ENCODE measurements at places on chromosomes 6 and 20.

DNA sequence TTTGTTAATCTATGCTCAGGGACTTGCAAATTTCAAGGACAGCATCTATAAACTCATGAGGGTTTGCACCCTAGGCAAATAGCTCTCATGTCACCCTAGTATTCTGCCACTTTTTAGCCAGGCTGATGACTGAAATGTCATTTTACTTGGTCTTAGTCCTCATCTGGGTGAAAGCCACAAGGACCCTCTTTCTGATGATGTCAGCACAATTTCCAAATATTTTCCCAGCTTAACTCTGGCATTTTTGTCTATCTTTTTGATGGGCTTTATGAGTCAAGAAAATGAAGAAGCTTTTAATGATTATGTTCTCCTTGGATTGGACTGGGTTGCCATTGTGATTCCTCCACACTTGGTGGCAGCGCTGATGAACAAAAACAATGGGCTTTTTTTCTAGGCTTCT is 420.1 kb upstream of the BTBD3 start:
- DNase-seq, result no peak

- no peak for DNase-seq
Observed at GRCh38 chr6:113960795-113961194, 10.2 kb downstream of the HDAC2 start.

DNA sequence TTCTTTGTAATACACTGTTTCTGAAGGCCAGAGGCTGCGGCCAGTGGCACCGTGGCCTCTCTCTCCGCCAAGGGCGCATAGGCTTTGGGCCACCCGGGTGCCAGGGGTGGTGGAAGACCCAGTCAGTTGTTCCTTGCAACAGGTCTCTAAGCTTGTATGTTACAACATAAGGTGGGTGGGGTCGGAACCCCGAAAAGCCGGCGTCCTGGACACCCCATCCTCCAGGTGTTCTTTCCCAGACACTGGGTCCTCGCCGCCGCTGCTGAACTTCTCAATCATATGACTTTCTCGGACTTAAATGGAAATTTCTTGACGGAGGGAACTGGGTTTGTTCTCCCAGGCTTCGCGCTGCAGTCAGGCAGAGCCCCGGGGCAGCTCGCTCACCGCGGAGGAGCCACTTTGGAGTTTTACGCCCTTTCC is 983 bp upstream of the KCNQ5 start:
- DNase-seq, result no peak

DNA sequence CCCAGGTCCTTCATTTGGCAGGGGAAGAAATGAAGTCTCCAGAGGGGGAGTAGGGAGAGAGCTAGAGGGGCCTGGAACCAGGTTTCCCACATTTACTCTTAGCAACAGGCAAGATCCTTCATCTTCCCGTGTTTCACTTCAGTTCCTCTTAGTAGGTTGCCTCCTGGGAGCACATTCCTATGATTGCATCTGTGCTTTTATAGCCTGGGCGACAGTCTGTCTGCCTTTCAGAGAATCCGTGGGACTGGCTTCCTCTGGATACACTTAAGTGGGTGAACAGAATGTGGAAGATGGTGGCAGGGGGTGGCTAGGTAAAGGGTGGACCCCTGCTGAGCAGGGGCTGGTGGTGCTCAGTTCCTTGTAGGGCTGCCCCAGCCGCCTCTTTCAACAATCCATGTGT is 33.4 kb downstream of the STK35 start:
- DNase-seq, result peak; percentile 1

DNA sequence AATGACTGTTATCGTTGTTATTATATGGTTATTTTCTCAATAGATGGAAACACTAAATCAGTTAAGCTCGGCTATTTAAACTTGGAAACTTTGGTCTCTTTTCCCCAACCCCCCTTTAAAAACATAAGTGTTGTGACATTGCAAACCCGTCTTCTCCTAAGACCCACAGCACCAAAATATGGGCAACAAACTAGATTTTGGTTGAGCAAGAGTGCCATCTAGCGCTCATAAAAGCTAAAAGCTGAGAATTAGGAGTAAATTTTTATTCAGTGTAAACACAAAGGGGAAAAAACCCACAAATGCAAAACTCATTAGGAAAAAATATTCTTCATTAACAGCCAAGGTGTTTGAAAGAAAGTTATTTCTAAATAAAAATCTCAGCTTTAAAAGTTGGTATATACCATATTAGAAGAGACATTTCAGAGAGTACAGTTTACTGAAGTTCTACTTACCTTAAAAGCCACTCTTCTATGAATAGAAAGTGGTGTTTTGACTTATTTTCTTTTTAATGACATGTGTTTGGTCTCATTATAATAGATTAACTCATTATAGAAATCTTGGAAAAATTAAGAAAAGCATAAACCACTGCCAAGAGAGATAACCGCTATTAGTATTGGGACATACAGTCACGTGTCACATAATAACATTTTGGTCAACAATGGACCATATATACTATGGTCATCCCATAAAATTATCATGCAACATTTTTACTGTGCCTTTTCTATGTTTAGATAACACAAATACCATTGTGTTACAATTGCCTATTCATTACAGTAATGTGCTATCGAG is 21.1 kb downstream of the SESN1 start:
- peak; percentile 73 for DNase-seq

DNA sequence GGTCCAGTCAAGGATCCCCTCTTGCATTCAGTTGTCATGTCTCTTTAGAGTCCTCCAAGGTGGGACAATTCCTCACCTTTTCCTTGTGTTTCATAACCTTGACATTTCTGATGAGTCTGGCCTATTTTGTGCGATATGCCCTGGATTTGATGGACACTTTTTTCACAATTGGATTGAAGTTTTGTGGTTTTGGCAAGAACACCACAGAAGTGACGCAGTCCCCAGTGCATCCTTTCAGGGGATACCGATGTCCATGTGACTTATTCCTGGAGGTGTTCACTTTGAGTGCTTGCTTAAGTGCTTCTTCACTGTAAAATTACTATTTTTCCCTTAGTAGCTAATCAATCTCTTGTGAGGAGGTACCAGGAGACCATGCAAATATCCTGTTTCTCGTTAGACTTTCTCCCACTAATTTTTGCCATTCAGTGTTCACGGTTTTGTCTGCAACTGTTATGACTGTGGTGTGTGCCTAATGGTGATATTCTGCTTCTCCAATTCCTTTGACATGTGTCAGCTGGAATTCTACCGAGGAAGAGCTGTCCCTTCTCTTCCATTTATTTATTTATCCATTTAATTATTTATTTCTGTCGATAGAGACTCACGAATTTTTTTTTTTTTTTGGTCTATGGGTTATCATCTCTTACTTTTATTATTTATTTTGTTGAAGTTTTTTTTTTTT is 30.8 kb downstream of the BPIFB4 start:
- no peak for DNase-seq

- no peak for DNase-seq
Observed at GRCh38 chr20:60953321-60953720, 298.7 kb upstream of the CDH4 start.

GRCh38 chr6:135913785-135914184 is 62.3 kb downstream of the PDE7B start:
- DNase-seq, result no peak

DNA sequence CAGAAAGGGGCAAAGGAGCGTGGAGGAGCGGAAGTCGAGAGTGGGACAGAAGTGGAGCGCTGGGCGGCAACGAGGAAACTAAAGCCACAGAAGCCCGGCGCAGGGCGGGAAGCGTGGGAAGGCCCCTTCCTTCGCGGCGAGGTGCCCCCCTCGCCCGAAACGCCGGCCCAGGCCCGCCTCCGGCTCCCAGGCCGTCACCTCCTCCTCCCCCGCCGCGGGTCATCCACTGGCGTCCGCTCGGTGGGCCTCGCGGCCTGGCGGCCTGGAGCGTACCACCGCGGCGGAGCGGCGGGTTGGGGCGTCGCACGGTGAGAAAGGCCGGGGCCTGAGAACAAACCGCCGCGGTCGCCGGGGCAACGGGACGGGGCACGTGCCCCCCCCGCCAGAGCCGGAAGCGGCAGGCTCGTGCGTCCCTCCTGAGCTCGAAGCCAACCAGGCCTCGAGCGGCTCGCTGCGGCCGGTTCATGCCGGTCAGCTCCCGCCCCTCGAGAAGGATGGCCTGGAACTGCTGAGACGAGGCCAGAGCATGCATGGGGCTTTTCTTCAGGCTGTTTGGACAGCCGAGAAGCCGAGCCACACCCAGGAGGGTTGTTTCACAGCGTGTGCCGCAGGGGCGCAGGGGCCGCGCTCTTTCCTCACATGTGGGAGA is at the start of gene TCP11:
Gene TCP11, minus strand, starts transcription at position 333 of the 649 bp plus-strand sequence. CDS start 469 bp downstream, outside the sequence.
- peak; percentile 59 for DNase-seq

GRCh38 chr6:255041-255750 is 37.1 kb upstream of the DUSP22 start:
- no peak for DNase-seq

GRCh38 chr6:167407239-167408064 is 82.6 kb downstream of the TTLL2 start:
- no peak for DNase-seq

DNA sequence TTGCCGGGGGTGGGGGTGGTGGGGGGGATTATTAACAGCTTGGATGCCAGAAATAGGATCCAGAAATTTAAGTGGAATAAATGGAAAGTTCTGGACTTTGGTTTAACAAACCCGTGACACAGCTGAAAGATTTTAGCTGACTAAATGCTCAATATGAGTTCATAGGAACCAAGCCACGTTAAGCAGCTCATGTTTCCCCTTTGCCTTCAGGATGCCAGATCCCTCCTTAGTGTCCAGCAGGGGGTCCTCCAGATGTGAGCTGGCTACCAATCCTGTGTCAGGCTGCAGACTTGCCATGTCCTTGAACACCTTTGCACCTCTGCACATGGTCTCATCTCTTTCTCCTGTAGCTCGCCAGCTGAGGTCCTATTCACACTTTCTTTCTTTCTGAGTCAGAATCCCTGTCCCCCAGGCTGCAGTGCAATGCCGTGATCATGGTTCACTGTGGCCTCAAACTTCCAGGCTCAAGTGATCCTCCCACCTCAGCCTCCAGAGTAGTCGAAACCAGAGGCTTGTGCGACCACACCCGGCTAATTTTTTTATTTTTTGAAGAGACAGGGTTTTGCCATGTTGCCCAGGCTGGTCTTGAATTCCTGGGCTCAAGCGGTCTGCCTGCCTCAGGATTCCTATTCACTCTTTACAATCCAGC is 133.3 kb upstream of the ARMC2 start:
- no peak for DNase-seq

DNA sequence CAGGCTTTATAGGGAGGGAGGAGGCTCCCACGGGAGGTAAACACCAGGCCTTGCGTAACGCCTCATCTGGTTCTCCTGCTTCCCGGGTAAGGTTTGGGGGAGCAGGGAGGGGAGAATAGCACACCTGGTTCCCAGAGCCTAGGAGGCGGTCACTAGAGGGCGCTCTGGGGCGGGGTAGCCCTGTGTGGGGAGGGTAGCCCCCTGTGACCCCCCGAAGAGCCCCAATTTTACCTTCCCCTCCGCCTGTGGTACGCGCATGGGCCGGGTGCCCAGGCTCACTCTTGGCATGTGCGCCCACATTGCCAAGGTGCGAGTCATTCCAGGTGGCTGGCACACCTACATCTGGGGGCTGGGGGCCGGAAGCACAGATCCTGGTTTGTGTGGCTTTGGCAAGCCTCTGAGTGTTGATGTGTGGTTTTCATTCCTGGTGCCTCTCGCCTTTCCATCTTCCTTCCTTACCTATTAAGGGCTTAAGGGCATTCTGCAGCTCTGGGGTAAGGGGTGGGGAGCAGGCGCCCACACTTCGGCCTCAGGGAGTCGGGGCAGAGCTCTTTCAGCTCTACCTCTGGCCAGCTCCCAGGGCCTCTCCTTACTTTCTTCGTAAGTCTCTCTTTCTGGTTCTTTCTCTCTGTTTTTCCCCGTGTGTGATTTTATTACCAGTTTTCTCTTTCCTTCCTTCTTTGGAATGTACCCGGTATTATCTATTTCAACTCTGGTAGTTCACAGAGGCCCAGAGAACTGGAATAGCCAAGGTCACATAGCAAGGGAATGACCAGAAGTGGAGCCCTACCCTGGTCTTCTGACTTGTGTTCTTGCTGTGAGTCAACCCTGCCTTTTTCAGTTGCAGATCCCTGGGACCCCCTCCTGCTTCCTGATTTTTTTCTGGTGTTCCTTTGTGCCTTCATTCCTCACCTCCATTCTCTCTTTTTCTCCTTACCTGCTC is 492 bp upstream of the RNF39 start:
- no peak for DNase-seq

GRCh38 chr6:53282741-53283140 is 66.0 kb downstream of the ELOVL5 start:
- DNase-seq, result no peak

DNA sequence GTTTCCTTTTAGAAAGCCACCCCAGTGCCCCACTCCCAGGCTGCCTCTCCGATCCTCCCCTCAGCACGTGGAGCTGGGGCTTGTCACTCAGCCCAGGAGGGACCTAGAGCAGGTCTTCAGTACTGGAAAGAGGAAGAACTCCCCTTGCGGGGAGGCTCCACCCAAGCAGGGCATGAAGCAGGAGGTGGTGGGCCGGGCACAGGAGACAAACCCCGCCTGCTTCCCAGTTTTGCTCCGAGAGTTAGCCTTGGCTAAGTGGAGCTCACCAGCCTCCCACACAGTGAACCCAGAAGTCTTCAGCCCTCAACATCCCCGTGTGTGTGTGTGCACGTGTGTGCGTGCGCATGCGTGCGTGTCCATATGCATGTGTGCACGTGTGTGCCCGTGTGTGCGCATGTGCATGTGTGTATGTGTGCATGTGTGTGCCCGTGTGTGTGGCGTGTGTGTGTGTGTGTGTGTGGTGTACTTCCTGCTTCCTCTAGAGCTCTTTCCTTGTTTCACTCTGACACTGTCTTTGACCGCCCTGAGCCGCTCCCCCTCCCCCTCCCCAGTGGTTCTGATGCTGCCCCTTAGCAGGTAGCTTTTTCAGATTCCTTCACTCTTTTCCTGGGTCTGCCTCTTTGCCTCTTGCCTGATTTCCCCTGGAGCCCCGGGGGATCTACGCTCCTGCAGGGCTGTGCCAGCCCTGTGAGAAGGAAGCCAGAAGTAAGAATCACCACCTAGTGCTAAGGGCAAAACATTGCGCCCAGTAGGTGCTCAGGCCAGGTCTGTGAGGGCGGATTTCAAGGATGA is 239.8 kb downstream of the CDC5L start:
- DNase-seq, result peak; percentile 81

DNA sequence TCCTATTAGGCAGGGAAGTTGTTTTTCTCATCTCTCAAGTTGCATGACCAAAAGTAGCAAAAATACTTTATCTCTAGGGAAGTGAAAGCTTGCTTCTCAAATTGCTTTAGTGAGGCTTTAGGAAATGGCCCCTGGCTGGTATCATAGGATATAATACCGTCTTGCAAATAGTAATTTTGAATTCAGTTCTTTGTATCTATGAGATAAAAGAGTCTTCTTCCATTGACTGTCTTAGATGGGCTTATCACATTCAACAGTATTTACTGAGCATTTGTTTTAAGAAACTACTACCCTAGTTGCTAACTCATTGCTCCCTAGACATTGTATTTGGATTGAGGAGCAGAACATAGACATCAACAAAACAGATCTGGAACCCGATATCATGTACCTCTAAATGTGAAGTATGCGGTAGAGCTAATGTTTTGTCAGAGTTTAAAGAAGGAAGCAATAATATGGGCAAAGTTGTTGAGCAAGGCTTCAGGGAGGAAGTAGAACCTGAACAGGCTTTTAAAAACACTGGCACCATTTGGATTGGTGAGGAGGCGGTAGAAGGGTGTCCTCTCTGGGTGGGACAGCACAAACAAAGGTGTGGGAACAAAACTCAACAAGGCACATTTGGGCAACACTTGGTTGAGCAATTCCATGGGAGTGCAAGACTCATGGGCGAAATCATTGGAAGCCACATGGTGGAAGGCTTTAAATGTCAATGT is 101.5 kb downstream of the SGK1 start:
- DNase-seq, result peak; percentile 85

- DNase-seq, result no peak
Observed at GRCh38 chr6:13722880-13723279, 11.2 kb upstream of the RANBP9 start.
